ENCODE measurements at places on chromosomes 5 and 9. TPM values are rescaled to one million over a fixed set of nuclear protein-coding genes. Genes with fewer than 3 reads are reported as not detected.

KIF4B gene
- 0.14 TPM for total RNA-seq

EDIL3 gene
- total RNA-seq = not detected

PLAC8L1 gene
- total RNA-seq = not detected

ADAMTS6 gene
- 0.23 TPM for total RNA-seq

AMBP gene
- 2.6 TPM for total RNA-seq

SLC25A2 gene
- total RNA-seq = 0.67 TPM

SGTB gene
- 12.0 TPM for total RNA-seq

PRR7 gene
- total RNA-seq = 4.7 TPM

ANKRD20A1 gene
- total RNA-seq = not detected
